Testis (tissue), 5 donors: ENCODE measurements at places on chromosomes 1 and 21.

DNA sequence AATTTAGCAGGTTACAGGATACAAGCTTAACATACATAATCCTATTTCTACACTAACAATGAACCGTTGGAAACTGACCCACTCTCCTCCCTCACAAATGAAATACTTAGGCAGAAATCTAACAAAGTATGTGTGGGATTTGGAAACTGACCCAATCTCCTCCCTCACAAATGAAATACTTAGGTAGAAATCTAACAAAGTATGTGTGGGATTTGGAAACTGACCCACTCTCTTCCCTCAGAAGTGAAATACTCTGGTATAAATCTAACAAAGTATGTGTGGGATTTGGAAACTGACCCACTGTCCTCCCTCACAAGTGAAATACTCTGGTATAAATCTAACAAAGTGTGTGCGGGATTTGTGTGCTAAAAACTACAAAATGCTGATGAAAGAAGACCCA, 60.3 kb downstream of the TRAF5 start:
- DNase-seq: no peak

GRCh38 chr1:44151808-44152207, 10.4 kb upstream of the KLF18 start:
- DNase-seq: no peak

- no peak for DNase-seq
Measured at GRCh38 chr1:67942274-67942673, 108.2 kb downstream of the DIRAS3 start.

DNA sequence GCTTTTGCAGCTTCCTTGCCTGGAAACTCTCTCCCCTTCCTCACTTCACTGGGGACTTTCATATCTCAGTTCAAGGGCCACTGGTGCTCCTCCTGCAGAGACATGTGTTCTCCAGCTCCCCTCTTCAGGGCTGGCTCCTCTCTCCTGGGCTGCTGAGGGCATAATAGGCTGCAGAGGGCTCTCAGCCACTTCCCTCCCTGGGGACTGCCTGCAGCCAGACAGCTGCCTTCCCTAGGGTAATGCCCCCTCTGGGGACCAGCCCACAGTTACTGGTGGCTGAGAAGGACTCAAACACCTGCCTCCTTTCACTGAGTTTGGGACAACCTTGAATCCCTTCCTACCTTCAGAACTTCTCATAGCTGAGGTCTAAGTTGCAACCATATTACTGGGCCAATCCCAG, 104.8 kb upstream of the POU3F1 start:
- no peak for DNase-seq

DNA sequence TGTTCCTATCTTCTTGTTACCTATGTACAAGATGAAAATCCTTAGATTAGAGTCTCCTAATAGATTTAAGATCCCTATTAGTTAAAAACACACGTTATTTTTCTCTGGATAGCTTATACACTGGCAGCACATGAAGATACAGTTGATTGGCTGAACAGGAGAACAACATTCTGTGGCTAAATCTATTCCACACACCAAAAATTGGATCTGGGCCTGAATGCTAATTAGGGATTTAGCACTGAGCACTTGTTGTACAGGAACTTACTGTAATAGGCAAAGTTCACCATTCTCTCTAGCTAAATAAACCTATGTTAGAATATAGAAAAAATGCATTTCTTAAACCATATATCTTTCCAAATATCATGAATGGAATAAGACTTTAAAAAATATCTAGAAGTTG, 117.1 kb upstream of the PTGFR start:
- DNase-seq: no peak

DNA sequence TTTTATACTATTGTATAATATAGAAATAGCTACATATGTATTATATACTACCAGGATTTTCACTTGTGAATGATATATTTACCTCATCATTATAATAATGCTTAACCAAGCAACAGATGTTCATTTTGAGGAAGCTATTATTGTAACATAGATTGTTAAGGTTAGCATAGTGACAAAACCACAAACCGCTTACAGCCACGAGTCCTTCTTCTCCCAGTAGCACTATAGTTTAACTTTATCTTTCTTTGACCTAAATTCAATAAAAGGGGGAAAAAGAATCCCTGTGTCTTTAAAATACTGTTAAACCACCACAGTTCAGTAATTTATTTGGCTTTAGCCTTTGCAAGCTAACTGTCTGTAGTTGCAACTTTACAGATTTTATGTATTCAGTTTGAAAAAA, 1039.4 kb upstream of the B3GALT2 start:
- no peak for DNase-seq

- DNase-seq: no peak
Measured at GRCh38 chr1:24435782-24436365, 20.3 kb downstream of the NIPAL3 start.
